Stimulated activated CD4-positive, alpha-beta T cell treated with anti-CD3 and anti-CD28 coated beads, Interleukin-1b, Interleukin-23, amount 100 ng/mL, for 4 hours (primary cell): ENCODE measurements at places on chromosomes 1 and 21.

GRCh38 chr1:63316984-63317816 lies 5.2 kb upstream of the FOXD3 start:
- peak; percentile 55 for DNase-seq

DNA sequence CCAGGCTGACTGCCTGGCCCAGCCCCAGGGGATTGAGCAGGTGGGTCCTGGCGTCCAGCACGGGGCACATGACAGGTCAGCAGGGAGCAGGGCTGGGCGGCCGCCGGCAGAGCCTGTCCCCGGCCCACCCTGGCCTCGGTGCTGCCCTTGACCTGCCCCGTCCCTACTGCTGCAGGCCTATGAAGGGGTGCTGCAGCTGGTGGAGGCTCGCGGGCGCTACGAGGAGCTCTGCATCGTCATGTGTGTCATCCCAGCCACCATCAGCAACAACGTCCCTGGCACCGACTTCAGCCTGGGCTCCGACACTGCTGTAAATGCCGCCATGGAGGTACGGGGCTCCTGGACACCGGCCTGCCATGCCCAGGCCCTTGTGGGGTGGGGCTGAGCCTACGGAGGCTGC lies 15.6 kb downstream of the CFAP410 start:
- DNase-seq: no peak

DNA sequence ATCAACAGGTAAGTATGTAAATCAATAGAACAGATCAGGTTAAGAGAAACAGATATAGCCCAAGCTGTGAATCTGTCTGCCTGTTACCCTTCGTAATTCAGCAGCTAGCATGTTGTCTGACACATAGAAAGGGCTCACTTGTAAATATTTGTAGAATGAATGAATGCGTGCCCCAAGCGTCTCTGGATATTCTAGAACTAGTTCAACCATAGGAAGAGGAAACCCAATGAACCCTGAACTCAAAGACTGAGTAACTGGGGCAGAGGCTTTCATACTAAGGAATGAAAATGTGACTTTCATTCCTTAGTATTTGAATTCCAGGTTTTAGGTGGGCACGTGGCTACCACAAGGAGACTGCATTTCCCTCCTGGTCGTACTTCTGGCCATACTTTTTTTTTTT lies 60.1 kb upstream of the SMYD2 start:
- no peak for DNase-seq

DNA sequence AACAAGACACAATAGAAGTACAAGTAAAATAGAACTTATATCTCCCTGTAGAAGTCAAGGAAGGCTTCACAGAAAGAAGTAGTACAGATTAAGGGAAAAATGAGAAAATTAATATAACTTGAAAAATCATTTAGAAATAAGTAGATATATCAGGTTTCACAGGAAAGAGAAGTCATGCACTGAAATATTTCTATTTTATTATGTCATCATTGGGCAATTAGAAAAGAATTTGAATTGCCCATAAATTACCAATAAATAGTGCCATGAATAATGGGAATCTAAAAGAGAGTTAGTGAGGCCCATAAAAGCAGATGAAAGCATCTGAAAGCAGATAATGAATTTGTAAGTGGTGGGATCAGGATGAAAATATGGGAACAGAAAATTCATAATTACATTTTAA lies 1597.8 kb downstream of the PLA2G4A start:
- no peak for DNase-seq

- no peak for DNase-seq
Measured at GRCh38 chr1:71303617-71304041, 222.8 kb upstream of the ZRANB2 start.

DNA sequence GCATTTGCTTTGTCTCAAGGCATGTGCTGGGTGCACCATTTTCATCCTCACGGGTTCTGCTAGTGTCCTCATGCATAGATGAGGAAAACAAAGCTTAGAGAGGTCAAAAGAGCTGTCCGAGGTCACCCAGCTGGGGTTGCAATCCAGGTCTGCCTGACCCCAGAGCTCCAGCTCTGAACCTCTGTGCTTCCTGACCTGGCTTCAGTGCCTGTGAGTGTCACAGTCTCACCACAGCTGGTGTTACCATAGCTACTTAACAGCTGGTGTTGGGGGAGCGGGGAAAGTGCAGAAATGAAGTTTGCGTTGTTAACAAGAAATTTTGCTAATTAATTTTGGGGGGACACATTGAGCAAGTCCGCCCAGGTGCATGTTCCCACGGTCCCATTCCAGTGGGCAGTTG lies 328.5 kb downstream of the KIF26B start:
- no peak for DNase-seq

DNA sequence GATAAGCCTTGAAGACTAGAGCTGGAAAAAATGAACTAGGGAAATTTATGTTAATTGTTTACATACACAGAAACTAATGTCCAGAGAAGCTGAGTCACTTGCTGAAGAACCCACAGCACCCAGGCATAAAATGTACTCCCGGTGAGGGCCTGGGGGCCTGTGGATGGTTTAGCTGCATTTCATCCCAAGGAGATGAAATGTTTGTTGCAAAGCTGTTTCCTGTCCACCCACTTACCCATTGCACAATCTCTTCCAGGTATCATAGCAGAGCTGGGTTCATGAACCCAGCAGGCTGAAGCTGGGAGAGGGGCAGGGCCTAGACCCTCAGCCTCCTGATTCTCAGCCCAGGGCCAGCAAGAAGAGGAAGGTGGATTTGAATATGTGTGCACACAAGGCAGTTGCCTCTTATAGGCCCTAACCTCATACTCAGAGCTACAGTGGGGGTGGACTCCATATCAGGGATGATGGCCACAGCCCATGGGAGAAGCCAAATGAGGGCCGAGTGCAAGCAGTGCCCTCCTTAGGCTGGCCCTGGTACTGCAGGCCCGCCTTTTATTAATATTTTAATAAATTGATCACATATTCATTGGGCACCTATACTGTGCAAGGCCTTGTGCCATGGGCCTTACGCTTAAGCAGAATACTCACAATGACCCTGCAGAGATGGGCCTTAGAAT lies 110.8 kb downstream of the LACTBL1 start:
- no peak for DNase-seq

DNA sequence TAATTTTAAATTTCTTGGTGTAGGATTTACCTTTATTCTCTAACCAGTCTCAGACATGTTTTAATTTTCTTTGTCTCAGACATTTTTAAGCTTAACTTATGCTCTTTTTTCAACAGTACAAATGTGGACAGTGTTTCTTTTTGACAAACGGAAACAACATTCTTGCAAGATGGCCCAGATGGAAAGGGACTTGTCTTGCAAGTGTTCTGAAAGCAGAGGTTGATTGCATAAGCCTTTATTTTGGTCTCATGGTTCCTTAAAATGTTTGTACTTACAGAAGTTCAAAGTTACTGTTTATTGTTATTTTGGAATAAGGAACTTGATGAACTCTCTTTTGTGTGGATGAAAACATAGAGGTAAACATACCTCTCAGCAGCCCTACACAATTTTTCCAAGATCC lies 22.9 kb downstream of the SMAP2 start:
- DNase-seq: no peak

GRCh38 chr21:43727519-43728153 lies 8.7 kb downstream of the PDXK start:
- no peak for DNase-seq

- DNase-seq: no peak
Measured at GRCh38 chr21:45417256-45417950, 12.4 kb downstream of the COL18A1 start.

- DNase-seq: no peak
Measured at GRCh38 chr1:239786464-239786863, 305.2 kb upstream of the FMN2 start.

DNA sequence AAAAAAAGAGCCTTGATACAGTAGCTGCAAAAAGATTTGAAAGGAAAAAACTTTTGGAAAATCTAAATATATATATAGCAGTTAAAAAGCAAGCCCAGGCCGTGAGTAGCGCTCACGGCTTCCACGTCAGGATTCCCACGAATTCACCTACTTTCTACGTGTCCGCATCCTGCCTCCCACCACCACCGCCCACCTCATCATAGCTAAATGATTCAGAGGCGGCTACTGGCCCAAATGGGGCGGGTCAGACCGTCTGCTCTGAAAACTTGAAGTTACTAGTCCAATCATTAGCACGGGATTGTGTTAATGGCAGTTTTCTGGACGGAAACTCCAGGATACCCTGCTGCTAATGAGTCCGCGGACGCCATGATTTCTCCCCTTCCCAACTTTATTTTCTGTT lies 1.3 kb upstream of the CCSAP start:
- no peak for DNase-seq

DNA sequence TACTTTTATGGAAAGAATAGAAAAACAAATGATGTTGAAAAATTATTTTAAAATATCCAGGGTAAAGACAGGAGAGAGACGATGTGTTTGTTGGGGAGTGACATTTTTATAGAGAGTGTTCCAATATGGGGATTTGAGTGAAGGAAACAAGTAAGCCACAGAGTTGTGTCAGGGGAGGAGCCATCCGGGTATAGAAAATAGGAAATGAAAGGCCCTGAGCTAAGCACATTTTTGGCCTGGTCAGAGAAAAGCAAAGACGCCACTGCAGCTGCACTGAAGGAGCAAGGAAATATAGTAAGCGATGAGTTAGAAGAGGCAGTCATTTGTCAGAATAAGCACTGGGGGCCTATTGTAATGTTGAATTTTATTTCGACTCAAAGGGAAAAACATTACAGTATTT lies 107.3 kb upstream of the ADGRL4 start:
- DNase-seq: no peak

- DNase-seq: no peak
Measured at GRCh38 chr1:234140388-234140787, 232.9 kb upstream of the COA6 start.

GRCh38 chr1:2505461-2505994 lies 20.9 kb downstream of the PANK4 start:
- DNase-seq: no peak

GRCh38 chr1:153246825-153247224 lies 12.7 kb upstream of the LORICRIN start:
- no peak for DNase-seq
